Posterior vena cava (tissue), 2 donors: ENCODE measurements at places on chromosomes 5 and 9. TPM values are rescaled to one million over a fixed set of nuclear protein-coding genes. Genes with fewer than 3 reads are reported as not detected.

PCDH12 gene
- 9.3 TPM for total RNA-seq

KIF27 gene
- 5.0 TPM for total RNA-seq

- DNase-seq: no peak
Measured at GRCh38 chr9:91660521-91660920, 236.9 kb upstream of the NFIL3 start.

DNA sequence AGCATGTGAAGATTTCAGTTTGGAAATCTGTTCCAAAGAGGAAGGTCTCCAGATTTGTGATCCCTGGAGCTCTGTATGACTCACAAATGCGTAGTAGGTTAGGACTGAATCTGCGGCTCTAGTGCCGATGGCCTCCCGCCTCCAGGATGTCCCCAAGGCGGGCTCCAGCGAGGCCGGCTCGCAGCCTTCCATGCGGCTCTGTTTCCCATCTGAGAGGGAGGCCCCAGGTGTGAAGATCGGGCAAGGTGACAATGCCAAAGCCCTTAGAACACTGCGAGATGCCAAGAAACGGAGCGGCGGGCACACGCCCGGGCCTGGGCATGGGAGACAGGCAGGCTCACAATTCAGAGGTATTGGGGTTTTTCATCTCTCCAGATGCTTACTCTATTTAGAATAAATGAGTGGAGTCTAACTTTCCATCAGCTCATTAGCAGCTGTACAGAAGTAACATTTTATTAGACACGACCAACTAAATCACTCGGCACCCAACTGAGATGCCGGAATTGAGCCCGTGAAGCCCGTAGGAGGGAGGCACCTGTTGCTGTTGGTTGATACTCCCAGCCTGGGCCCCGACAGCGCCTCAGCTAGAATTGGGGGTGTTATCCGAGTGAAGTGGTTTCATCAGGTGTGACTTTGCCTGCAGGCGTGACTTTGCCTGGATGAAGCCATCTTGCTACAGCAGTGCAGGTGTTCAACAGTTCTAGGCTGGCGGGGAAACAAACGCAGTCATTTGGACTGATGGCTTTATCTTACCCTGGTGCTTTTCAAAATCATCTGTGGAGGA is 7.4 kb upstream of the MRPS2 start:
- peak; percentile 66 for DNase-seq

- DNase-seq: no peak
Measured at GRCh38 chr9:81028504-81028903, 660.8 kb downstream of the TLE1 start.

DNA sequence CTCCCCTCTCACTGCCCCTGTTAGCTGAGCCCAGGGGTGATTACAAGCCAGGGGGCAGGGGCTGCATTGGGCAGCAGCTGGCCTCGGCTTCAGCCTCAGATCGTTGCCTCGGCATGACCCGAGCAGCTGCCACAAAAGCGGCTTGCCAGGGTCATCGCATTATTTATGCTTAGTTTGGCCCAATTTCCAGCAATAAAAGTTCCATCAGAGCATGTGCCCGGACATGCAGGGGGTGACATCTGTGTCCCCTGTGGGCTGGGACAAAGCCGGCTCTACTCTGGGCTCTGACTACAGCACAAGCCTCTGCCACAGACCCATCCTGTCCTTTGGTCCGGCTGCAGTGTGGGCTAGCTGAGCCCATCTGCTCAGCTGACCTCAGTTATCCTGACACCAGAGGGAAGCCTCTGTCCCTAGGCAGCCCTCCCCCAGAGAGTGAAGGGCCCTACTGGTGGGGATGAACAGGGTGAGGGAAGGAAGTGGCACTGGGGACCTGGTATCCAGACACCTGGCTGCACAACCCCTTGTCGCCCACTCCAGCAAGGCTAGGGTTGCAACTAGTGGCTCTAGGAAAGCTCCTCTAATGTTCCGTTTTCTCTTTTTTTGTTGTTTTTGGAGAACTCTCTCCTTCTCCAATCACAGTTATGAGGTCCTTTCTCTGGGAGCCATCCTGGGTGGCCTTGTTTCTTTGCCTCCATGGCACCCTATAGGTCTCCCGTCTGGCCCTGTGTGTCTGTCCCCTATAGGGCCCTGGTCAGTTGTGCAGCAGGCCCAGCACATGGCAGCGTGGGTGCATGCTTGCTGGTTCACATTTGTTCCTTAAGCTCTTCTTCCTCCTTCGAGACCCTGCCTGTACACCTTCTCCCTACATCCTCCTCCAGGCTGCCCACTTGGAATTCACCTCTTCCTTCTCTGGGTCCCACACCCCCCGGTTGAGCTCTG is 13.3 kb upstream of the GADD45G start:
- DNase-seq: no peak

- DNase-seq: no peak
Measured at GRCh38 chr5:127887282-127887681, 184.1 kb downstream of the CCDC192 start.

DNA sequence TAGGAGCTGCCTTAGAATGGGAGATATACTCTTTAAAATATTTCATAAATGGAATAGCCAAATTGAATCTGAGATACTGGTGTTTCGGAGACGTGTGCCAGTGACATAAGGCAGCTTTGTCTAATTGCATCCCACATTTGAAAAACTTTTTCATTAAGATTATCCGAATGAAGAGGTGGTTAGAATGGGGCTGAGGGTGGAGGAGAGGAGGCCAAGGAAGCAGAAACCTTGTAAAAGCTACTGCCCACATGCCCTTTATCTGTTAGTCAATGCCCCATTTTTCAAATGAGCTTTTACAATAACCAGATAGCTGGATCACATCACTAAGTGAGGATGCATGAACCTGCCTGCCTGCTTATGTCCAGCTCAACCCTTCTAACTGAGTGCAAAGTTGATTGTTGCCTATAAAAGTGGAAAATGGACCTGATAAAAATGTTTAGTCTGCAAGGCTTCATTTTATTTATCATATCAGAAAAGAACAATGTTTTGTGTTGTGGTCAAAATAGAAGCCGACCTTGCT is 34.8 kb downstream of the SNX24 start:
- no peak for DNase-seq

GRCh38 chr5:112419986-112420864 is 1.1 kb upstream of the EPB41L4A start:
- DNase-seq: peak; percentile 94
